ENCODE measurements at places on chromosomes 7 and 10. TPM values are rescaled to one million over a fixed set of nuclear protein-coding genes. Genes with fewer than 3 reads are reported as not detected.

Gene CRHR2
- not detected for total RNA-seq

Gene FOXI2
- total RNA-seq, result not detected

Gene PNLIPRP3
- total RNA-seq, result 0.12 TPM

Gene INA
- total RNA-seq, result 0.50 TPM

Gene MEOX2
- under 0.01 TPM for total RNA-seq

Gene CCZ1B
- total RNA-seq, result 56.8 TPM

Gene ADCYAP1R1
- not detected for total RNA-seq

Gene MKLN1
- 42.2 TPM for total RNA-seq

Gene PRKAR2B
- 23.4 TPM for total RNA-seq

Gene GRB10
- 60.1 TPM for total RNA-seq
